ENCODE measurements at places on chromosomes 5 and 9.

- no peak for DNase-seq
Observed at GRCh38 chr9:68794898-68795297, 89.9 kb downstream of the PIP5K1B start.

DNA sequence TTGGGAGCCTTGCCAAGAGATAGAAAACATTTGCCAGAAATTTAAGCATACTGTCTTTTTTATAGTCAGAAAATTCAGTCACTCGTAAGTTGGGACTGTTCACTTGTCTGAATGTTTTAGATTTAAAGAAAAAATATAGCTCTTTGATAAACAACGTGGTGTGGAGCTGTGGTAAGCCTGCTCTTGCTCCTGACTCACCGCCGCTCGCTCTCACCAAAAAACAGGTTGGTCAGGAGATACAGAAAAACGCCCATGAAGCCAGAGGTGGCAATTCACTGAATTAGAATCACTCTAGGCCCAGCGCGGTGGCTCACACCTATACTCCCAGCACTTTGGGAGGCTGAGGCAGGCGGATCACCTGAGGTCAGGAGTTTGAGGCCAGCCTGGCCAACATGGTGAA is 6.2 kb downstream of the LNPEP start:
- DNase-seq: no peak

DNA sequence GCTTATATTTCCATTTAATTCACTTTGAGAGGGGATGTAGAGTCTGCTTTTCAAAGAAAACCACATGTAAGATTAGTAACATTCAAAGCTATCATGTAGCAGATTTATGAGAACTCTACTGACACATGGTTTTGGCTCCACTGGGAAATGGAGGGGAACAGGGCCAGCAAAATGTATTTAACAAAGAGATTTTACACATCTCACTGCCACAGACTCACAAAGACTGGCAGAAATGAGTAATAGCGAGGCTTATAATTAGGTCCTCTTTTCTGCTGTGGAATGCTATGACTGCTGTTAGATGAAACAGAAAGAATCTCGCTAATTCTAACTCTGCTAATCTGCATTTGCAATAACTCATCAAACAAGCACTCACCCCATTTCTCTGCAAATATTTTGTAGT is 4.5 kb downstream of the DAP start:
- DNase-seq: peak; percentile 30

DNA sequence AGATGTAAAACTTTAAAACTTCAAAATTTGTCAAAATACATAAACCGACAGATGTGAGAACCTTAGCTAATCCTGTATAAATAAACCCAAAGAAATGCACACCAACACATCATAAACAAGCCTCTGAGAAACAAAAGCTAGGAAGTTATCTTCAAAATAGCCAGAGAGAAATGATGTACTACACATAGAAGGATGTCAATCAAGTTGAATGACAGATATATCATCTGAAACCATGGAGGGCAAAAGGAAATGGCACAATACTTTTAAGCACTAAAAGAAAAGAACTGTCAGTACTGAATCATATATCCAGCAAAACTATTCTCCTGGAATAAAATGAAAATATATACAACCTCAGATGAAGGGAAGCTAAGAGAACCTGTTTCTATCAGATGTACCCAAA is 595.1 kb upstream of the PTGER4 start:
- no peak for DNase-seq

- DNase-seq: no peak
Observed at GRCh38 chr9:27750566-27750965, 177.3 kb upstream of the C9orf72 start.

- DNase-seq: no peak
Observed at GRCh38 chr9:117494401-117495090, 79.7 kb upstream of the ASTN2 start.
